ENCODE measurements at places on chromosomes 6 and 20.

GRCh38 chr6:40719671-40720374 lies 132.7 kb upstream of the LRFN2 start:
- DNase-seq, result no peak

- no peak for DNase-seq
Measured at GRCh38 chr6:3453413-3454272, 3.2 kb downstream of the SLC22A23 start.

GRCh38 chr6:18492972-18493371 lies 105.8 kb downstream of the RNF144B start:
- no peak for DNase-seq

GRCh38 chr6:14305131-14305530 lies 187.6 kb downstream of the CD83 start:
- no peak for DNase-seq

GRCh38 chr6:36847991-36848390 lies 8.7 kb upstream of the CPNE5 start:
- no peak for DNase-seq

- DNase-seq, result no peak
Measured at GRCh38 chr20:2283706-2284423, 11.9 kb upstream of the TGM3 start.

DNA sequence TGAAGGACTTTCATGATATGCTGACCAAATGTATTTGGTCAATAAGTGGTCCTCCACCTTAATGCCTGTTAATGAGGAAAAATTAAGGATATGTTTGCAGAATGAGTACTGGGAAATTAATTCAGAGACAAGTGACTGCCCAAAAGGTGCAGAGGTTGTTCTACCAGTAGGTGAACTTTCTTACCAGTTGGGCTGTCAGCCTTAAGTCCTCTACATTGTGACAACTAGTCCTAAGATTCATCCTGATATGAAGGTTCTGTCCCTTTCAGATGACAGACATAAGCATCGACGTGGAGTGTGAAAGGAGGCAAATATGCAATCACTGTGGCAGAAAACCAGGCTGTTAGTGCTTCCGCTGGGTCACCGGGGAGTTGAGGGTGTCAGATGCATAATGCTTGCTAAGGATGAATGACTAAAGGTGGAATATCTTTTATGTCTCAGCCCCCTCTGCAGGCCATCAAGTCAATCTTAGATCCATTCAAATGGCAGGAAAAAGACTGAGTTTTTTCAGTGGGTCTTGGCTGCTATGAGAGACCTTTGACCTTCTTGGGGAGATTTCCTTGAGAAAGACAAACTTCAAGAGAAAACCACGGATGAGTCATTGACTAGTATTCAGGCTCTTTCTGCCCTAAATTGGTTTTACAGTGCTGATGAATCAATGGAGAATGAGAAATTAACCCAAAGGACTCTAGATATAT lies 226.0 kb downstream of the TPBG start:
- no peak for DNase-seq

DNA sequence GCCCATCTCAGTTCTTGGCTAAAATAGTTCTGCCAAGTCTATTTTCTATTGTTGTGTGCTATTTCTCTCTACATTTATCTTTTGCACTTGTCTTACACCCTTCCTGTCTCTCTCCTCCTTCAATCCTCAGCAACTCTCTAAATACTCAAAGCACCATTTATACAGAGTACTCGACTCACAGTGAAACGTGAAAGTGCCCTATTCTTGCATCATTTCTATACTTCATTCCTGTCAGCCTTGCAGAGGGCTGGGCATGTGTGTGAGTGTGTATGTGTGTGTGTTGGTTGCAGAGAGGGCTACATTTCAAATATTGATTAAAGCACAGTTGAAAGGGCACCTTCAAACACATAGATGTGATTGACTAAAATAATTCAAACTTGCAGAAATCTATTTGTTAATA lies 373.2 kb upstream of the MANEA start:
- DNase-seq, result no peak

DNA sequence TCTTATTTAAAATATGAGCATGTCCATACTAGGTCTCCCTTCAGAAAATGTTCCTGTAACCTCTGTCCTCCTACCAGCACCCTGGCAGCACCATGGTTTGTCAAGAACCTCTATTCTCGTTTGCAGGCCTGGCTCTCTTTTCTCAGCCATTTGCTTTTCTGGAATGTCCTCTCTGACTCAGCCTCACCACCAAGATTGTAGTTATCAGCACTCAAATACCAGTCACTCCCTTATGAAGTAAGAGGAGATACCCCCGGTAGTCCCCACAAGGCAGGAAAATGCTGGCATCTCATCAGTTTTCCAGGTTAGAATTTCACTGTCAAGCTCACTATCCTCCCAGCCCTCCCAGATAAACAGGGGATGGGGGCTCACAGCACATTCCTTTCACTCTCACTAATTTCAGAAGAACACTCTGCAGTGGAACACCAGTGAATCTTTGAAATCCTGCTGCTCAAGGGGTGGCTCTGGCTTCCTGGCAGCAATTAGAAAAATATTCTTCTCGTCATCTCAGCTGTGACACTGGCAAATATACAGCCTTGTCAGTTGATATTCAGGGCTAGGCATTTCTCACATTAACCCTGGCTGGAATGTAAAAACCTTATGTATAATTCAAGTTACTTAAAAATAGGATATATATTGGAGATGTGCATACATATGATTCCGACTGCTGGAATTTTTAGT lies 129.2 kb downstream of the TBX18 start:
- DNase-seq, result no peak

GRCh38 chr6:110814102-110815014 lies 911 bp downstream of the CDK19 start:
- peak; percentile 82 for DNase-seq

- DNase-seq, result peak; percentile 45
Measured at GRCh38 chr6:80143419-80143937, 37.0 kb downstream of the BCKDHB start.

- no peak for DNase-seq
Measured at GRCh38 chr6:166921570-166921969, 34.8 kb downstream of the RNASET2 start.

- no peak for DNase-seq
Measured at GRCh38 chr20:45821947-45822346, 5.2 kb downstream of the TNNC2 start.

GRCh38 chr6:3412779-3413500 lies 43.9 kb downstream of the SLC22A23 start:
- no peak for DNase-seq

DNA sequence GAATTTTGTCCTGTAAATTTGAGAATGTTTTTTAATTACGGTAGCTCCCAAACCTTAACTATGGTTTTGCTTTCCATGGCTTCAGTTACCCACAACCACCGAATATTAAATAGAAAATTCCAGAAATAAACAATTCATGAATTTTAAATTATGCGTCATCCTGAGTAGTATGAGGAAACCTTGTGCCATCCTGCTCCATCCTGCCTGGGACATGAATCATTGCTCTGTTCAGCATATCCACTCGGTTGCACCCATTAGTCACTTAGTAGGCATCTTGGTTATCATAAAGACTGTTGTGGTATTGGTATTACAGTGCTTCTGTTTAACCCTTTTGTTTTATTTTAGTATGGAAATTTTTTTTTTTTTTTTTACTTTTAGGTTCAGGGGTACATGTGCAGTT lies 39.7 kb downstream of the KCNS1 start:
- DNase-seq, result no peak

DNA sequence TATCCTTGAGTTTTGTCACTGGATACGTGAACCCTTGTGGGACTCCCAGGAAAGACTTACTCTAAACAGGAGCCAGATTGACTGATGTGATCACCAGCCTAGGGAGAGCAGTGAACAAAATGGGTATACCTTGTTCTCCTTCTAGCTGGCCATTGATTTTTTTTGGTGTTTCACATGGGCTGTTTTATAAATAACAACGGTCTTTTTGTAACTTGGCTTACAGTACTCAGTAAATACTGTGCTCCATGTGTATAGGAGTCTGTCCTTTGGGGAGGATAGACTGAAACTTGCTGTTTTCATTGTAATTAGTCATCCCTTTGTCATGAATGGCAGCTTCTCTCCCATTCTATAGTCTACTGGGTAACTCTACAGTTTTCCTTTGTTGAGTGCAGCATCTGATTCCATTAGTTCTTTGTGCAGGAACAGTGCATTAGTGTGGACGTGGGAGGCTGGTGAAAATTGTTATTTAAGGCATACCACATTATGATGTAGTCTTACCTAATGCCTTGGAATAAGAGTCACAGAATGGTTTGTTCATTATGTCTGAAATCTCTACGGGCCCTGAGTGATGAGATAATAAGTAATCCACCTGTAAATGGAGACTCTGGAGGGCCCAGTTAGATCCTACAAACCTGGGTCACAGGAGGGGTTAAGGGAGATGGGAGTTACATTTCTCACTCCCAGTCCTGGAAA lies 89.5 kb downstream of the TIAM2 start:
- no peak for DNase-seq

- no peak for DNase-seq
Measured at GRCh38 chr6:29071831-29072723, 15.0 kb downstream of the OR2B3 start.

- DNase-seq, result no peak
Measured at GRCh38 chr20:57104651-57105204, 161.7 kb downstream of the BMP7 start.

DNA sequence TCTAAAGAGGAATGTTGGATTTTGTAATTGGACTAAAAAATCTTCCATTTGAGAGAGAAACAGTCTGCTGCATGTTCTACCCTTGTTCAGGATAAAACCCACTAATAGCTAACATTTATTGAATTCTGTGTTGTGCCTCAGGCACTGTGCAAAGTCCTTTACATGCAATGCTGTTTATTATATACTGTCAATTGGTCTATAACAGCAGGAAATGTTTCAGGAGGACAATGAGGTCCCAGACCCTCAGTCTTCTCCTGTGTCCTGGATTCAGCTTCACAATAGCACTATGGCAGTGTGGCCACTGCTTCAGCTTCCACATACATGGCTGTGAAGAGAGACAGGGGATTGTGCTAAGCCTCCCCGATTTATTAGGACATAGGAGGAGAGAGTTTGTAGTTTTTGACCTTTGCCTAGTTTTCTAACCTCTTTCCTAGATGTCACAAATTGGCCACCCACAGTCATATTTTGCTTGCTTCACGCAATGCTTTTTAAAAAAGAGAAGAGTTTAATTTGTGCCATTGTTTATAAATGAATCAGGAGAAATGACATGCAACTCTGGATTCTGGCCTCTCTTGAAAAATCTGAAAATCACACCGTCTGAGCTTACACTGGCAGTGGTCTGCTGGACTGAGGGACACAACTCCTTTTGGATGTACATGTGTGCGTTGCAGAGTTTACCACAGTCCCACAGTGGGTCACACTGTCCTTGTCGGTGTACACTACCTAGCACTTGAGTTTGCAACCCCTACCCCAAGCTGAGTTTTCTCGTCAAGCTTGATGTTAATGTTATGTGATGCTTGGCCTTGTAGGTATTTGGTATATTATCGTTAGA lies 11.3 kb downstream of the PTPN1 start:
- no peak for DNase-seq

DNA sequence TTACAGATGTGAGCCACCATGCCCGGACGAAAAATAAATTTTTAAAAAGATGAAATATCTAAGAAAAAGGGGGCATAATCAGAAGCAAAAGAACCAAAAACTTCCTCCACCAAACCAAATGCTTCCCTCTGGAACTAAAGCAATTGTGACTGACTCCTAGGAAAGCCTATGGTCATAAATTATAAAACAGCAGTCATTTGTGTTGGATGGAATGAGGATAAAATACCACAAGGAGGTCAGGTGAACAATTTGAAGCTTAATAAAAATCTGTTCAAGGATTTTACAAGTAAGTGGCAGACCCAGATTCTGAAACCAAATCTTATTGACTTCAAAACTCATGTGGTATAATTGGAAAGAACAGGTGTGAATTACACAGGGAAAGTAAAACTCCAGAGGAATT lies 114.5 kb downstream of the KIF13A start:
- DNase-seq, result no peak

- no peak for DNase-seq
Measured at GRCh38 chr6:16305246-16305725, 66.9 kb downstream of the GMPR start.

- no peak for DNase-seq
Measured at GRCh38 chr20:37042986-37043972, 52.5 kb downstream of the RBL1 start.

GRCh38 chr20:4714818-4715217 lies 6.9 kb upstream of the PRND start:
- DNase-seq, result no peak

- DNase-seq, result no peak
Measured at GRCh38 chr6:54467384-54467783, 159.1 kb downstream of the TINAG start.

GRCh38 chr6:25944688-25945574 lies 14.4 kb upstream of the SLC17A2 start:
- DNase-seq, result no peak

GRCh38 chr20:4038047-4038459 lies 22.7 kb upstream of the RNF24 start:
- DNase-seq, result peak; percentile 86

GRCh38 chr6:100078509-100078908 lies 84.5 kb upstream of the MCHR2 start:
- DNase-seq, result no peak

GRCh38 chr6:29959467-29959866 lies 17.1 kb downstream of the HLA-A start:
- DNase-seq, result no peak

DNA sequence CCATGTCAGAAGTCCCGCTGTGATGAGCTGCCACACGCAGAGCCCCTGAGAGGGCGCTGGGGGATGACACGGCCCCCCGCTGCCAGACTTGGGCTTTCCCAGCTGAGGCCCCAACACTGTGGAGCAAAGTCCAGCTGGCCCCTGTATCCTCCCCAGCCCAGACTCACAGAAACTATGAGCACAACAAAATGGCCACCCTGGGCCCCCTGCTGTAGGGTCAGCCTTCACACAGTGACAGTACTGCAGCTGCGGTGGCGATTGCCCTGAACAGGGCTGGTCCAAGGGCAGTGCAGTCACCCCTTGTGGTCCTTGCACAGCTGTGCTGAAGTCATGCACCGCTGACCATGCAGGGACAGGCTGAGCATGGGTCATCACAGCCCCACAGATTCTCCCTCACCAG lies 78.2 kb upstream of the CST7 start:
- no peak for DNase-seq

GRCh38 chr20:35342154-35342769 lies 50.0 kb upstream of the FAM83C start:
- DNase-seq, result no peak

DNA sequence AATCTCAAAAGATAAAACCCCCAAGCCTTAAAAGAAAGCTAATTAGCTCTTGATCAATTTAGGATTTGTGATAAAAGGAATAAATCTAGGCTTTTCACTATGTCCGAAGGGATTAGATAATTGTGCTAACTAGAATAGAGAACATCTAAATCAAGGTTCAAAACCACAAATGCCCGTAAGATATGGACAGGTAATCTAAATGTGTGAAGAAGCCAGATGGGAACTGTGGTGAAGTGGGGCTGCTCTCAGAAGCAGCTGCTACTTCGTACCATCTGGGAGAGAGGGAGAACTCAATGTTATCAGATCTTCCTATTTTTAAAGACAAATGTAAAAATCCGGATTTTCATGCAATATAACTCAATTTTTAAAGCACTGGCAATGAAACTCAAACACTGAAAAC lies 44.2 kb downstream of the NCOA6 start:
- no peak for DNase-seq

GRCh38 chr6:39451831-39452230 lies 129.3 kb upstream of the KCNK16 start:
- no peak for DNase-seq

- no peak for DNase-seq
Measured at GRCh38 chr6:92538275-92538674, 881.1 kb downstream of the EPHA7 start.

- DNase-seq, result peak; percentile 96
Measured at GRCh38 chr6:32195902-32196681, 3.6 kb upstream of the GPSM3 start.

- DNase-seq, result no peak
Measured at GRCh38 chr20:54633374-54634355, 158.3 kb downstream of the DOK5 start.
